Mesothelial cell of epicardium (in vitro differentiated cells): ENCODE measurements at places on chromosomes 1 and 21.

DNA sequence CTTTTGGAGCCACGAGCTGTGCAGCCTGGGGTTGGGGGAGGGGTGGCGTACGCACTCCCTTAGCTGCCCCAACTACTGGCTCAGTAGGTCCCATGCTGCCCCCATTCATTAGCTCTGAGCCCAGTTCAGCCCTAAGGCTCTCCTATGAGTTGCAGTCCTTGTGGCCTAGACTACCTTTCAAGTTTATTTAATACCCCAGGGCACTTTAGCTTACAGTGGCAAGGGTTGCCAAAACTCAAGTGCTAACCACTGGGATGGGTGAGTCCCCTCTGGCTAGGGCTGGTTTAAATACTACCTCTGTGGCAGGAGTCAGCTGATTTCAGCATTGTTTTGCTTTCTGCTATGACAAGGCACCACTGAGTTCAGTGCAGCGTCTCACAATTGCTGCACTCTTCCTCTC lies 118.2 kb downstream of the ODF2L start:
- no peak for DNase-seq

DNA sequence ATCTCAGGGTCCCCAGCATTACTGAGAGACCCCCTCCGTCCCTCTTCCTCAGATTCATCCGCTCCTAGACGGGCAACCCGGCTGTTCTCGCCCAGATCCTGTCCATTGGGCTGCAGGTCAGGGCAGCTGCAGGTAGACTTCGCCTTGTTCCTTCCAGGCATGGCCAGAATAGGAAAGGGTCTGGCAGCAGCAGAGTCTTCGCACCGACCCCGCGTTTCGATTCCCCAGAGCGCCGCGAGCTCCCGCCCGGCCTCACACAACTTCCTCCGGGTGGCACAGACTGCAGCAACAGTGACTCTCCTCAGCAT lies 265 bp downstream of the NRDC start:
- DNase-seq, result no peak

DNA sequence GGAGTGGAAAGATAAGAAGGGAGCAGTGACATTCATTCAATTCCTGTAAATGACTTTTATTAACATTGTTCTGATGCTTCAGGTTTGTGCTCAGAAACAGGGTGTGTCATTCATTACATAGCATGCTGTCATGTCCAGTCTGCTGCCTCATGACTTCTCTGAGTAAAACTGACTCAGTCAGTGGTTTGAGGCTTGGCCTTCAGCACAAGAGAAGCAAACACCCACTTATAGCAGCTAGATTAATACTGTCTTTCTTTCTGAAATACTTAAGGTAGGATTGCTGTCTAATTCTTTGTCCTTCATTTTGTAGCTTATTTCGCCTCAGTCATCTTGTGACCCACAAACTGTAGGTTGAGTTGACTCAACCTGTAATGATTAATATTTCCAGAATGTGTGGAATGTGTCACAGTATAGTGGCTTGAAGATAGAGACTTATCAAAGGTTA lies 32.9 kb downstream of the RASAL2 start:
- no peak for DNase-seq

DNA sequence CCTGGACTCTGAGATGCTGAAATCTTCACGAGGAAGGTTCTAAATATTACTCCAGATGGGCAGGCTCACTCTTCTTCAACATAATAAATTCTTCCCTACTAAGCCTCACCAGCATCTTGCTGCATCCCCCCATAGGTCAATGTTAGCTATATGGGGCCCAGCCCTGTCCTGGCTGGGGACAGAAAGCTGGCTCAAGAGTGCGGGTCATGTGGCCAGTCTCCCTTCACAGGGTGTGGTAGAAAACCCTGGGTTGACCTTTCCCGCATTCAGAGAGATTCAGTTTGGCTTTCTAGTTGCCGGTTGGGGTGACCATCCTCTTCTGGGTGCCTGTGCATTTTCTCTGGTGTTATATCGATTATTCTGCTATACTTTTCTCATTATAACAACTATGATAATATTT lies 19.8 kb upstream of the KPRP start:
- no peak for DNase-seq

DNA sequence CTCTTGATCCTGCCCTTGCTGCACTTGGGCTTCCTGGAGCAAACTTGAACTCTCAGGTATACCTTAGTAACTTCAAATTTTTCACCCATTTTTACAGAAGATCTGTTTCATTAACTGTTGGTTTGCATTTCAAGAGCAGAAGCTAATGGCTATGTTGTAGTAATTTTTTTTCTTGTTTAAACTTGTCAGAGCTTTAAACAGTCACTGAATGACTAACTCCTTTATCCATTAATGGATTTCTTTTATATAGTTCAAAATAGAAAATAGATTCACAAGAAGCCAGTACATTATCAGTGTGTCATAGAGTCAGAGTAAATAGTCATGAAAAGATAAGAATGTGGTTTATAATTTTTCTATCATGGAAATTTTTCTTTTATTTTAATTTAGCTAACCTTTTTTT lies 13.6 kb downstream of the SRSF11 start:
- no peak for DNase-seq

DNA sequence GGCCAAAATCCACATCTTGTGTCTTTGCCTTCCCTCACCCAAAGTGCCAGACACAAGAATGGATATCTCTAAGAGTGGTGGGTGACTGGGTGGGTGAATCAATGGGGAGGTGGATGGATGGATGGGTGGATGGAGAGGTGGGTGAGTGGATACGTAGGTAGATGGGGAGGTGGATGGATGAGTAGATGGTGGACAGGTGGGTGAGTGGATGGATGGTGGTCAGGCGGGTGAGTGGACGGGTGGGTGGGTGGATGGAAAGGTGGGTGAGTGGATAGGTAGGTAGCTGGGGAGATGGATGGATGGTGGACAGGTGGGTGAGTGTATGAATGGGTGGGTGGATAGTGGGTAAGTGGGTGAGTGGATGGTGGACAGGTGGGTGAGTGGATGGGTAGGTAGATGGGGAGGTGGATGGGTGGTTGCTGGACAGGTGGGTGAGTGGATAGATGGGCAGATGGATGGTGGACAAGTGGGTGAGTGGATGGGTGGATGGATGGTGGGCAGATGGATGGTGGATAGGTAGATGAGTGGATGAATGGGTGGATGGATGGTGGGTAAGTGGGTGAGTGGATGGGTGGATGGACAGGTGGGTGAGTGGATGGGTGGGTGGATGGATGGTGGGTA lies 34.2 kb downstream of the SLC19A1 start:
- DNase-seq, result no peak

GRCh38 chr21:15009837-15010363 lies 54.9 kb downstream of the NRIP1 start:
- DNase-seq, result no peak

DNA sequence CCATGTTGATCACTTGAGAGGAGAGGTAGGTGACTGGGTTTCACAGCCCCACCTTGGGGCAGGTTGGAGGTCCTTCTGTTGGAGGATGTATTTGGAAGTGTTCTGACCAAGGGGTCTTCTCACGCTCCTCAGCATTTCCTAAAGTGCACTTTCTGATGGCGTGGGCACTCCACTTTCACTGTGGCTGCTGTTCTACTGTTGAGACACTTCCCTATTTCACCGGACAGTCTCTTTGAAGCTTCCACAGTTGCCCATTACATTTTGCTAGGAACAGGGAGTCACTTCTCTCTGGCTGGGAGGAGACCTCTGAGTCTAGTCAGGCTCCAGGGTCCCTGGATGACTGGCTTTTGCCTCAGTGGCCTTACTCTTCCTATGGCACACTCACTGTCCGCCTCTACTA lies 180.0 kb upstream of the LMO4 start:
- no peak for DNase-seq

GRCh38 chr21:36120304-36120888 lies 14.5 kb upstream of the CBR3 start:
- DNase-seq, result no peak

GRCh38 chr1:107142140-107142542 lies 1.3 kb downstream of the NTNG1 start:
- DNase-seq, result no peak

GRCh38 chr21:31830701-31831100 lies 42.1 kb upstream of the HUNK start:
- no peak for DNase-seq

DNA sequence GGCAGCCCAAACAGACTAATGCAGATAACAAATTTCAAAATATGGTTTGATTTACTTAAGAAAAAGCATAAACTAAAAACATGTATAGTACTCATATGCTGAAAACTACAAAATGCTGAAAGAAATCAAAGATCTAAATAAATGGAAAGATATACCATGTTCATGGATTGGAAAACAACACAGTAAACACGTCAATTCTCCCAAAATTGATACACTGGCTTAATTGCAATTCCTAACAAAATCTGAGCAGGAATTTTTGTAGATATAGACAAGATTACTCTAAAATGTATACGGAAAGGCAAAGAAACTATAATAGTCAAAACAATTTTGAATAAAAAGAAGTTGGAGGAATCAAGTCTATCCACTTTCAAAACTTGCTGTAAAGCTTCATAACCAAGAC lies 21.0 kb downstream of the SLC19A1 start:
- DNase-seq, result no peak

DNA sequence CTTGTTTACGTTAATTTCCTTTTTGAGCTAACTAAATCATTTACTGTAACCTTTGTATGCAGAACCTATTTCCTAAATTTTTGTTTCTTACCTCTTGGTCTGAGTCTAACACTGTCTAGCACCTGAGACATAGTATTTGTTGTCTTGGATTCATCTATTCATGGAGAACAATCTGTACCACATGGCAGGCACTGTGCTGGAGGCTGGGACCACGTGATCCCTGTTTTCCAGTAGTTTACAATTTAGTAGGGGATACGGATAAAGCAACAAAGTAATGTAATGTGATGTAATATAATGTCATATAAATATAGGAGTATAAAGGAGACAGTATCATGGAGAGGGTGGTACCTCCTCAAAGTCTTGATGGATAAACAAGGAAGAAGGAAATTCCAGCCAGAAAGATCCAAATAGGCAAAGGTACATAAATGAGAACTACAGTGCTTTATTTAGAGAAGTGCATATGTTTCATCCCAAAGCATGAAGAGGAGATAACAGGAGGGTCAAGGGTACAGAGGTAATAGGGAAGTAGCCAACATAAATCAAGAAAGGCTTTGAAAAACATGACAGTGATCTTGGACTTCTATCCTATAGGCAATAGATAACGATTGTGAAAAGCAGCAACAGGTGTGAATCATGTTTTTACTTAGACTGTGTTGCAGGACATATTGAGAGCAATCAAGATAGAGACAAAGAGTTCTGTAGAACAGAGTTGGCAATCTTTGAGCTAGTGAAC lies 25.9 kb upstream of the CLCA4 start:
- no peak for DNase-seq

DNA sequence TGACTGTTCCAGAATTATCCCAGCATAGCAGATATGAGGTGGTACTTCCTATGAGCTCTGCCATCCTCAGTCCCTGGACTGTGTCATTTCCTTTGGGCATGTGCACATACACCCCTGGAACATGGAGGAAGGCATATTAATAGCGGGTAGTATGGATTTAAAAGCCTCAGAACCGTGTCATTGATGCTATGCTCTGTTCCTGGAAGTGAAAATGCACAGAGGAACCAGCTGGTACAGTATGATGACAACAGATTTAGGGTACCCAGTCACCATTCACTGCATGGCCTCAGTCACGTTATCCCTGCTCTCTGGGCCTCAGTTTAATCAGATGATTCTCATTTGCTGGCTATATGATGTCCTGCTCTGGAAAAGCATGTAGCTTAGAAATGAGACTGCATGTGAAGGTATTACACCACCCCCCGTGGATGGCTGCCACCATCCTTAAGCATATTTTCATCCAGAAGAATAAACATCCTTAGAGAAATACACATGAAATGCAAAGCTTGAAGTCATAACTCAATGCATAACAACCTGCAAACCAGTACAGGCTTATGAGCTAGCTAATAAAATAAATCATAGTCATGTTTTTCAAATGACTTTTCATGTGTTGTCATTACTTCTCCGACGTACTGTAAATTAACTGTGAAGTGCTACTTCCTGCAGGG lies 37.8 kb downstream of the SETD4 start:
- DNase-seq, result no peak

DNA sequence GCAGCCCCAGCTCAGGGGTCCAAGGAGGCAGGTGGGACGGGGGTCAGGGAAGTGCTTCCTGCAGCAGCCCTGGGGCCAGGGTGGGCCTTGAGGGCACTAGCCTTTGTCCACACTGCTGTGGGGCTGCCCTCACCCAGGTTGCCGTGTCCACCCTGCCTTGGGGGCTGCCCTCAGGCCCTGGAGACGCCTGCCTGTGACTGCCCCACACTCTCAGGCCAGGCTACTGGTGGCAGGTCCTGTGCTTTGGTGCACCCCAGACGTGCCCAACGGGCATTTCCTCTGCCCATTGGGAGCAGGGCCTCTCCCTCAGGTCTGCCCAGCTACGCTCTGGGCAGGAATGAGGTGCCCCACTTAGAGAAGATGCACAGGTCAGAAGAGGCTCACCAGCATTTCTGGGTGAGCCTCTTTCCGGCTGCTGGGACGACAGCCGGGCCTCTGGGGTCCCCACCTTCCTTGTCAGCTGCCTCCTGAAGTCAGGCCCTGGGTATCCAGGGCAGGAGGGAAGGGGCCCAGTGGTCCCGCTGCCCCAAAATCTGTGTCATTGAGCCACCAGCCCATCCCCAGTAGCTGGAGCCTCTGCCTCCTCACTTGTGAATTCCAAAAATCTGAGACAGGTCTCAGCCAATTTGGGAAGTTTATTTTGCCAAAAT lies 2.7 kb upstream of the MMEL1 start:
- no peak for DNase-seq

GRCh38 chr1:78651241-78651640 lies 1.6 kb downstream of the IFI44 start:
- DNase-seq, result no peak

- DNase-seq, result no peak
Measured at GRCh38 chr1:55466921-55467320, 251.8 kb upstream of the USP24 start.

GRCh38 chr1:41583658-41584547 lies 99.4 kb upstream of the EDN2 start:
- DNase-seq, result no peak

- no peak for DNase-seq
Measured at GRCh38 chr1:173002891-173003838, 47.6 kb downstream of the TNFSF18 start.

DNA sequence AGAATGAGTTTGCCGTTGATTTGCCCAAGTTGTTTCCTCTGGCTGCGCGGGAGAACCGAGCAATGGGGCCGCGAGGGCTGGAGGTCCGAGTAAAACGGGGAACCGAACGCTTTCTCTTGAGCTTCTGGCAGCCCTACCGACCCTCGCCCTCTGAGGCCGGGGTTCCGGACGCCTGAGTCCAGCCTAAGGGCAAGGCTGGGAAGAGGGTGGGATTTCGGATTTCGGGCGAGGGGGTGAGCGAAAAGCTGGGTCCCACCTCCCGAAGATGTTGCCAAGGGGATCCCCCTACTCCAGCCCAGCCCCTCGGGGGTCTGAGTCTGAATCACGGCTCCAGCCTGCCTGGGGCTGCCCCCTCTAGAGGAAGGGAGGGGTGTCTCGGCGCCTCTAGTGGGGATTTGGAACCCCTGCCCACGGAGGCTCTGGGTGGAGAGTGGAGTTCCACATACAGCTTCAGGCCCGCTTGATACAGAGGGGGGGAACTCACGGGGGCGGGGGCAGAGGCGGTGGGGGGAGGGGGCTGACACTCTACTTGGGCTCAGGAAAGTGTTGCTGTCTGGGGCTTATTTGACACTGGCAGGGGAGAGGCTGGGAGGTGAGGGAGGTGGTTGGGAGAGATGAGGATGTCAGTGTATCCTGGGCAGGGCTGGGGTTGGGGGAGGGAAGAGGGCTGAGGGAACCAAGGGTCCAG lies 617 bp downstream of the KIRREL1 start:
- DNase-seq, result no peak

GRCh38 chr1:96515925-96516324 lies 205.7 kb upstream of the PTBP2 start:
- no peak for DNase-seq

- no peak for DNase-seq
Measured at GRCh38 chr21:28587748-28588147, 404.9 kb downstream of the LTN1 start.
